ENCODE measurements at places on chromosomes 1 and 21.

DNA sequence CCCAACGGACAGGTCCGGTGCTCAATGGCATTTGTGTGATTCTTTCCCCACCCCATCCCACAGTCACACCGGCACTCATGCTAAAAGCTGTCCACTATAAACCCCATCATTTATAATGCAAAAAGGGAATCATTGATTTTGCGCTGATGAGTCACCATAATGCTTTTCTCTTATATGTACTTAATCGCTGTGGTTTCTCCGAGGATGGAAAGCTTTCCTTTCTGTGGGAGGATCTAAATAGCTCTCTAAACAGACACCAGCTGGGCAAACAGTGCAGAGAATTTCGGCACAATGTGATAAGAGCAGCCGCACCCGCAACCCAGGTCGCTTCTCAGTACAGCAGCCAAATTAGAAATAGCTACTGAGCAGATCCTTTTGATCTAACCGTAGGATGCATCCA is 85.6 kb downstream of the SETD4 start:
- H3K4me3 ChIP-seq, result no peak overlapping the region
- no peaks in the 10 kb centered on the region for H3K27me3 ChIP-seq
- no peaks in the 10 kb centered on the region for H3K4me1 ChIP-seq
- H3K27ac ChIP-seq, result no peak overlapping the region
- no peak for DNase-seq

GRCh38 chr1:9595156-9595967 is 6.7 kb downstream of the TMEM201 start:
- no peak for DNase-seq
- no peak overlapping the region for H3K27ac ChIP-seq
- H3K36me3 ChIP-seq, result no peaks in the 10 kb centered on the region
- H3K4me3 ChIP-seq, result no peak overlapping the region
- peaks cover 4% of the 10 kb centered on the region for H3K4me1 ChIP-seq

GRCh38 chr1:168688644-168689326 is 40.2 kb downstream of the DPT start:
- H3K4me1 ChIP-seq, result no peaks in the 10 kb centered on the region
- H3K4me3 ChIP-seq, result no peak overlapping the region
- no peaks in the 10 kb centered on the region for H3K36me3 ChIP-seq
- no peak overlapping the region for H3K27ac ChIP-seq
- peaks cover 2% of the 10 kb centered on the region for H3K27me3 ChIP-seq

GRCh38 chr1:186985889-186986491 is 157.2 kb downstream of the PLA2G4A start:
- H3K36me3 ChIP-seq, result no peaks in the 10 kb centered on the region
- no peaks in the 10 kb centered on the region for H3K27me3 ChIP-seq
- no peak overlapping the region for H3K27ac ChIP-seq
- H3K4me1 ChIP-seq, result no peaks in the 10 kb centered on the region

DNA sequence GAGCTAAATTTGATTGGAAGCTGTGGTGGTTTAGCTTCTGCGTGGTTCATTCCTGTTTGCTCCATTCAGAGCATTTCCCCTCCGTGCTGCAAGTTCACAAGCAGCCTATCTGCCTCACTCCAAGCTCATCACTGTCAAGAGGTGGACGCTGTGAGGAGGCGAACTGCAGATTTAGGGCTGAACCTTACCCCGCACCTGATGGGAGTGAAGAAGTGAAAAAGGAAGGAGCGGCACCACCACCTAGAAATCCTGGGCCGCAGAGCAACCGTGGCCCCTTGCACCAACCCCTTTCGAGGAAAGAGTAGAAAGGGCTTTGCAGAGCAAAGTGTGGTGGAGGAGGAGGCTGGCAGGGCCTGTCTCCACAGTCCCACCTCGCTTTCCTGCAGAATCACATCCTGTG is 117.4 kb downstream of the IER5 start:
- H3K27ac ChIP-seq, result no peak overlapping the region
- H3K4me3 ChIP-seq, result no peak overlapping the region
- H3K4me1 ChIP-seq, result no peaks in the 10 kb centered on the region
- no peak for DNase-seq

GRCh38 chr21:34135330-34135729 is 62.0 kb downstream of the MRPS6 start:
- no peak for DNase-seq
- peaks cover 7% of the 10 kb centered on the region for H3K36me3 ChIP-seq
- peaks cover 15% of the 10 kb centered on the region for H3K4me1 ChIP-seq

GRCh38 chr1:219324629-219325367 is 151.1 kb downstream of the LYPLAL1 start:
- H3K4me1 ChIP-seq, result no peaks in the 10 kb centered on the region
- H3K4me3 ChIP-seq, result no peak overlapping the region
- H3K27me3 ChIP-seq, result no peaks in the 10 kb centered on the region
- DNase-seq, result no peak
- no peak overlapping the region for H3K27ac ChIP-seq

GRCh38 chr1:167617153-167618147 is 12.6 kb upstream of the RCSD1 start:
- peaks cover 14% of the 10 kb centered on the region for H3K4me1 ChIP-seq
- DNase-seq, result peak; percentile 92
- H3K27ac ChIP-seq, result peak overlapping the region; percentile 19
- no peaks in the 10 kb centered on the region for H3K36me3 ChIP-seq
- no peak overlapping the region for H3K4me3 ChIP-seq

GRCh38 chr1:10271090-10271489 is 60.7 kb downstream of the KIF1B start:
- no peak overlapping the region for H3K4me3 ChIP-seq
- H3K36me3 ChIP-seq, result peaks cover 2% of the 10 kb centered on the region
- H3K27me3 ChIP-seq, result no peaks in the 10 kb centered on the region
- no peak overlapping the region for H3K27ac ChIP-seq
- H3K4me1 ChIP-seq, result no peaks in the 10 kb centered on the region

DNA sequence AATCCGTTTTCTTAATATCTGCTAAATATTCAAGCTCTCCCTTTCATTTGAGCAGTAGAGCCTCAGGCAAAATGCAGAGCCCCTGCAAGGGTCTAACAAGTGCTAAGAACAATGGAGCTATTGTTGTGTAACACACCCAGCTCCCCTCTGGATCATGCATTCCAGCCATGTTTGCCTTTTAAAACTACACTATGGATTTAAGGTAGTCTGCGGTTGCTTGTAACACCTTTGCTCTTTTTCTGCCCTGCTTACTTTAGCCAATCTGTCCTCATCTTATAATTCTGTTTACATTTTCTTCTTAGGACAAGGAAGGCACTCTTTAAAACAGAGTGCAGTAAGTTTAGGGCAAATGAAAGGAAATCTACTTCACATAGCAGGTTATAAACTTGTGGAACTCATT is 60.0 kb upstream of the C1orf105 start:
- H3K4me1 ChIP-seq, result peaks cover 10% of the 10 kb centered on the region
- H3K4me3 ChIP-seq, result no peak overlapping the region
- no peak overlapping the region for H3K27ac ChIP-seq

DNA sequence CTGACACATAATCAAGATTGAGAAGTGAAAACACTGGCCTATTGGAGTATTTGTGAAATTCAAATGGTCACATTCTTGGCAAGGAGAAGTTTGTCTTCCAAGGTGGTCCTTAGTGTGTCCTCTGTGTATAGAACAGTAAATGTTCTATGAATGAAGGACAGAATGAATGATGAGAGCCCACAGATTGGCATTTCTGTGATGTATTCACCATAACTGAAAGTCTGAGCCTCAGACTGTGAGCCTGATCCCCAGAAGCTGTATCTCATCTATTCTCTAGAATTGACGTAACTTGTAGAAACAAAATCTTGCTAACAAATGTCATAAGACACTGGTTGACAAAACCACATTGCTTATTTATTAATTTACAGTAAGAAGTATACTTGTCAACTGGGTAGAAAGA is 111.5 kb upstream of the ETV3 start:
- no peaks in the 10 kb centered on the region for H3K36me3 ChIP-seq
- DNase-seq, result no peak
- H3K27ac ChIP-seq, result no peak overlapping the region
- H3K27me3 ChIP-seq, result no peaks in the 10 kb centered on the region
- no peak overlapping the region for H3K4me3 ChIP-seq
- no peaks in the 10 kb centered on the region for H3K4me1 ChIP-seq

- no peaks in the 10 kb centered on the region for H3K27me3 ChIP-seq
- H3K27ac ChIP-seq, result no peak overlapping the region
- DNase-seq, result no peak
- H3K4me1 ChIP-seq, result peaks cover 5% of the 10 kb centered on the region
- no peaks in the 10 kb centered on the region for H3K36me3 ChIP-seq
Observed at GRCh38 chr1:3620708-3621107, 4.1 kb upstream of the TPRG1L start.

GRCh38 chr21:46188226-46189212 is 4.3 kb upstream of the SPATC1L start:
- H3K27ac ChIP-seq, result peak overlapping the region; percentile 36
- H3K4me1 ChIP-seq, result peaks cover 2% of the 10 kb centered on the region
- no peaks in the 10 kb centered on the region for H3K27me3 ChIP-seq

GRCh38 chr1:219467524-219467923 is 145.4 kb downstream of the ZC3H11B start:
- no peaks in the 10 kb centered on the region for H3K4me1 ChIP-seq
- H3K27me3 ChIP-seq, result no peaks in the 10 kb centered on the region
- H3K36me3 ChIP-seq, result no peaks in the 10 kb centered on the region
- DNase-seq, result no peak
- H3K4me3 ChIP-seq, result no peak overlapping the region

DNA sequence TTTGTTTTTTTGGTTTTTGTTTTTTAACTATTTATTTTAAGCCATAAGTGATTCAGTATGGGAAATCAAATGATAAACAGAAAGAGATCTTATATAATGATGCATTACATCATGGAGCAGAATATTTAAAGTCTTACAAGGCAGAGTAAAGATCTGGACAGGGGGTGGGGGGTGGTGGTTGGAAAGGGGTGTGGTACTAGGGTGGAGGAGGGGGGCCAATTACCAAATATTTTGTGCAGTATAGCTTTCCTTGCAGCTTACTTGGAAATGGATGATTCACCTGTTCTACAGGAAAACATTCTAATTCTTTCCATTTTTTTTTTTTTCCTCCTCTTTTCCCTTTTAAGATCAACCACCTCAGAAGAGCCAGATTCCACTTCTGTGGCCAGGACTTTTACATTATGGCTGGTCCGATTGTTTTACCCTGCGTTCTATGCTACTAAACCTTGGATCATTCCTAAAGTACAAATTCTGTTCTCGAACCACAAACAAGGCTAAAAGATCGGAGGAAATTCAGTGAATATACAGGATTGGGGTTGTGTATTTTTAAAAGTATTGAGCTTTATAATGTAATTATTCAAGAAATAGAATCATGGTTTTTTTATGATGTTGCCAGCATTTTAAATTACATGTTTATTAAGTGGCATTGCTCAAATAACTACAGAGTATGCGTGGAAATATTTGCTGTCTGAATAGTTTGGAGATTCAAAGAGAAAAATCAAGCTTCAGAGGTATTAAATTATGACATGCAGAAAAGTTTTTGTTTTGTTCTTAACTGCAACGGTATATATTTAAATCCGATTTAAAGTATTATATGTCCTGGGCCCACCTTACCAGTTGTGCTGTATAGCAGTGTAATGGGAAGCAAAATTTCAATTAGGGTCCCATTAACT is 859.5 kb downstream of the USP25 start:
- no peaks in the 10 kb centered on the region for H3K36me3 ChIP-seq
- no peaks in the 10 kb centered on the region for H3K4me1 ChIP-seq
- H3K27me3 ChIP-seq, result no peaks in the 10 kb centered on the region
- no peak overlapping the region for H3K27ac ChIP-seq
- H3K4me3 ChIP-seq, result no peak overlapping the region

- DNase-seq, result no peak
Observed at GRCh38 chr1:94550800-94551241, 9.3 kb upstream of the F3 start.

- H3K36me3 ChIP-seq, result peaks cover 14% of the 10 kb centered on the region
- no peaks in the 10 kb centered on the region for H3K4me1 ChIP-seq
- no peak overlapping the region for H3K27ac ChIP-seq
- DNase-seq, result no peak
Observed at GRCh38 chr1:6222636-6223035, 13.1 kb downstream of the ICMT start.

DNA sequence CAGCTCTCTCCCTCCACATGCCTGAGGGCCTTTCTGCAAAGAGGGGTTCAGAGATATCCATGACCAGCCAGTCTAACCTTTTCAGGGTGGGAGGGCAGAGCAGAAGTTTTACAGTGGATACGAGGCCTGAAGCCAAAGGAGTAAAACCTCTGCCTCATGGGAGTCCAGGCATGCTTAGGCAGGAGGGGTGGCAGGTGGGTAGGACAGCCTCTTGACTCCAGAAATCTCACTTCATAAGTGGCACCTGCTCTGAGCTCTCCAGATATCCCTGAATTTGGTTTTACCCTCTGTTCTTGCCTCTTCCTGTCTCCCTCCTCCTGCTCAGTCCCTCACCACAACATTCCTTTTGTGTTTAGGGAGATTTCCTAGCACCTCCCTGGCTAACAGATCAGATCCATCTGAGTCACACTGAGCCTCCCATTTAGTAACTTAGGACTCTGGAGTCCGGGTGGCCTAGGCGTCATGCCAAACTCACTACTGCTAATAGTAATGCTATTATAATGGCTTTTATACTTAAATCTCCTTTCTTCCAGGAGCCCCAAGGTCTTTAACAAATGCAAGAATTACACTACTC is 201.0 kb downstream of the HS2ST1 start:
- H3K4me3 ChIP-seq, result no peak overlapping the region
- no peaks in the 10 kb centered on the region for H3K4me1 ChIP-seq
- peak; percentile 40 for DNase-seq
- no peaks in the 10 kb centered on the region for H3K36me3 ChIP-seq

- no peak overlapping the region for H3K4me3 ChIP-seq
- DNase-seq, result no peak
- H3K27me3 ChIP-seq, result no peaks in the 10 kb centered on the region
- no peaks in the 10 kb centered on the region for H3K36me3 ChIP-seq
Observed at GRCh38 chr1:100188617-100189016, 10.6 kb upstream of the LRRC39 start.

- H3K27ac ChIP-seq, result no peak overlapping the region
- no peak overlapping the region for H3K4me3 ChIP-seq
- H3K4me1 ChIP-seq, result peaks cover 9% of the 10 kb centered on the region
- H3K27me3 ChIP-seq, result no peaks in the 10 kb centered on the region
- no peaks in the 10 kb centered on the region for H3K36me3 ChIP-seq
- no peak for DNase-seq
Observed at GRCh38 chr1:109487261-109487660, 3.6 kb downstream of the ATXN7L2 start.

DNA sequence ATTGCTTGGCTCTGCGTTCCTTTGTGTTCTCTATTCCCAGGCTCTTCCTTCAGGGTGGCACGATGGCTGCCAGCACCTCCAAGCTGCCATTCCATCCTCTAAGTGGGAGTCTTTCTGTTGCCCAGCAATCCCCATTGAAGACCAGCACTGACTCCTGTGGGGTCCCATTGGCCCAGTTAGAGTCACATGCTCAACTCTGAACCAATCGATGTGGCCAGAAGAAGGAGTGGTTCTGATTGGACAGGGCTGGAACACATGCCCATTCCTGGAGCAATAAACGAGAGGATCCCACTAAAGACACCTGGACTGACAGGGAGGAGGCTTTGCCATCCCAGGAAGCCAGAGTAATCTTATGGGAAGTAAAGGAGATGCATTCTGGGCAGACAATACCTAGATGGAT is 97.2 kb upstream of the IGSF21 start:
- H3K4me1 ChIP-seq, result peaks cover 9% of the 10 kb centered on the region
- no peak overlapping the region for H3K4me3 ChIP-seq
- H3K27ac ChIP-seq, result no peak overlapping the region
- H3K36me3 ChIP-seq, result no peaks in the 10 kb centered on the region

GRCh38 chr21:42237577-42237976 is 18.6 kb downstream of the ABCG1 start:
- H3K27ac ChIP-seq, result no peak overlapping the region
- H3K36me3 ChIP-seq, result no peaks in the 10 kb centered on the region
- no peak overlapping the region for H3K4me3 ChIP-seq
- no peak for DNase-seq

- no peaks in the 10 kb centered on the region for H3K27me3 ChIP-seq
- H3K4me1 ChIP-seq, result no peaks in the 10 kb centered on the region
- no peak overlapping the region for H3K4me3 ChIP-seq
Observed at GRCh38 chr1:215891266-215892057, 324.4 kb downstream of the KCTD3 start.
